Activated CD4-positive, alpha-beta T cell treated with anti-CD3 and anti-CD28 coated beads for 1 hour (primary cell): ENCODE measurements at places on chromosomes 1 and 21.

DNA sequence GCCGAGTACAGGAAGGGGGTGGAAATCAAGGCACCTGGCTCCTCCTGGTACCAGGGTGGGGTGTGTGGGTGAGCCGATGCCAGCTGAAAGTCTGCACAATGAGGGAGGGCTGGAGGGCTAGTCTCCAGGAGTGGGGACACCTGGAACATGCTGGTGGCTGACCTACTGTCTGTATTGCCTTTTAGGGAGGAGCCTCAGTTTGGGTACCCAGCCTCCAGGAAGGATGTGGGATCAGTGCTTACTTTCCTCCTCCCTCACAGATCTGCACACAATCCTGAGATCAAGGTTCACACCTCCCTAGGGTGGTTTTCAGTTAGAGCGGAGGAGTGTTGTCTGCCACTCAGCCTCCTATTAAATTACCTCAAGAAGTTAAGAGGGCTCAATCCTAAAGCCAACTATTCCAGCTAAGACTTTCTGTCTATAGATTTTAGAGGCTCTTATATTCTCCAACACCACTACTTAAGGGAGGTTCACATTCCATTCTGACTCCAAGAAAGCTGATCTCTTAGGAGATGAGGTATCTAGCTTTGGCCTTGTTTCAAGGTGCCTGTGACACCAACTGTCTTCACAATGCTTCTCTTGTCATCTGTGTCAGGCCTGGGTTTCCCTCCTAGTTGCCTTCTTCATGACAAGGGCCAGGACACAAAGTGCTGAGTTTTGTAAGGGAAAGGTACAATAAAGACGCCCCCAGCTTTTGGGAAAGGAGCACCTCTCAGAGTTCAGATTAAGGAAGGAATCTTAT lies 15.7 kb downstream of the SSR2 start:
- no peak for DNase-seq

- no peak for DNase-seq
These were observed 158.2 kb downstream of the TRIM33 start for GRCh38 chr1:114352797-114353196.

DNA sequence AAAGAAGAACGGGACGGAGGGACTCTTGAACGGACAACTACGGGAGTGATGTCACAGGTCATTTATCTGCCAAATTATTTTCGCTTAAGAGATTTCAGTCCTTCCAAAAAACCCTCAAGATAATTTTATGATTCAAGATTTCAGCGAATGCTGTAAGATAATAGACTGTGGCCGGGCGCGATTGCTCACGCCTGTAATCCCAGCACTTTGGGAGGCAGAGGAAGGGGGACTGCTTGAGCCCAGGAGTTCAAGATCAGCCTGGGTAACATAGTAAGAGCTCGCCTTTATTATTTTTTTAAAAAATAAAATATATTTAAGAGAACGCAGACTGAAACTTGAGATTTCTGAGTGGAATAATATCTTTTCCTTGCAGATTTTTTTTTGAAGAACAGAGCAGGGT lies 609 bp downstream of the RWDD2B start:
- no peak for DNase-seq

DNA sequence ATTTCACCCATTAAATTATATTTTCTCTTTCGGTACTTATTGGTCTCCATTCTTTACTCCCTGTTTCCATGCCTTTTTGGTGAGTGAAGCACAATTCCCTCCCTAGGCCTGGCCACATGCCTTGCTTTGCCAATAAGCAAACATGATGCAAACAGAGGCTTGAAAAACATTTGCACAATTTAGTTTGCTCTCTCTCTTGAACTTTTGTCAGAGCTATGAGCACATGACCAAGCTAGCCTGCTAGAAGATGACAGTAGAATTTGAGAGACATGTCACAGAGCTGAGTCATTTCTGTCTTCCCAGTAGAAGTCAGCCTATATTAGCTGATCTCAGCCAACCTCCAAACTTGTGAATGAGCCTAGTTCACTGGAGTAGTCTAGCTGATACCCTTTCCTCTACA lies 24.6 kb downstream of the ANGPTL3 start:
- no peak for DNase-seq

DNA sequence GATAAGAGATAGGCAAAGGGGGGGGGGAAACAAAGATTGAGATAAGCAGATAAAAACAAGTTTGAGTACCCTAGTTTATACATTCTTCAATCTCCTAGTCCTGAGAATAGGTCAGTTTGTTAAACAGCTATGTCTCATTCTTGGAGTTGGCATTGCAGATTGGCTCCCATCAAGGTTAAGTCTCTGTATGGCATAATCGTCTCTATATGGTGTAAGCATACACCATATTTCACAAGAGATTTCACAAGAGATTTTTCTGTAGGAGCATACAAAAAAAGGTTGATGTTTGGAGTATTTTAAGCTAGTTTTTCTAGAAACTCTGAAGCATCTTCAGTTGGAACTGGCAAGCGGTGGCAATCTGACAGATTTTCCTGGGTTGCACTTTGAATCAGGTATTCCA lies 35.8 kb downstream of the NCAM2 start:
- DNase-seq, result no peak

- no peak for DNase-seq
These were observed 83.4 kb downstream of the RUNX3 start for GRCh38 chr1:24846671-24847070.

- no peak for DNase-seq
These were observed 33.7 kb upstream of the SLC35A3 start for GRCh38 chr1:99936071-99936470.

DNA sequence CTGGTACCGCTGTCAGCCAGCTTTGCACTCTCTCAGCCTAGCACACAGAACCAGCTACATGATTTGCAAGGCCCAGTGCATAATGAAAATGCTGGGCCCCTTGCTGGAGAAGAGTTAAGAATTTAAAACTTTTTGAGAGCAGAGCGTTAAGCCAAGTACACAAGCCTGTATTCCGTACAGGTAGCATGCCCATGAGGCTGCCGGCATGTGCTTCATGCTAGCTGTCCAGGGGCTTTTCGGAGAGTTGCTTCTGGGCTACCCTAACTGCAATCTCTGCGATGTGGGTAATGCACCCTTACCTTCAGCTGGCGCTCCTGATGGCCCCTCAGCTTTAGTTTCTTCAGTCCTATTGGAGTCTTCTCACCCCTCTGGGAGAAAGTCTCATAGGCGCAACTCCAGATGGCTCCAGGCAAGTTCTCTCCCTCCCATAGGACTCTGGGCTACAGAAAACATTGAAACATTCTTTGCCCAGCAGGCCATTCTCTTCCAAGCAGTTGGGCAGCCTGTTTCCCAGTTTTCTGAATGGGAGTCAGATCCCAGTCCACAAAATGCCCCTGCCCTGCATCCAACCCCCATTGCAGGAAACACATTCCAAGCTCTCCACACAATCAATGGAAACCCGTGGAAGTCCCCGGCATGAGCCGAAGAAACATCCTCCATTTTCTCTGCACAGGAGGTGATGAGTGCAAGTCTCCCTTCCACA lies 5.7 kb upstream of the AKT3 start:
- no peak for DNase-seq

DNA sequence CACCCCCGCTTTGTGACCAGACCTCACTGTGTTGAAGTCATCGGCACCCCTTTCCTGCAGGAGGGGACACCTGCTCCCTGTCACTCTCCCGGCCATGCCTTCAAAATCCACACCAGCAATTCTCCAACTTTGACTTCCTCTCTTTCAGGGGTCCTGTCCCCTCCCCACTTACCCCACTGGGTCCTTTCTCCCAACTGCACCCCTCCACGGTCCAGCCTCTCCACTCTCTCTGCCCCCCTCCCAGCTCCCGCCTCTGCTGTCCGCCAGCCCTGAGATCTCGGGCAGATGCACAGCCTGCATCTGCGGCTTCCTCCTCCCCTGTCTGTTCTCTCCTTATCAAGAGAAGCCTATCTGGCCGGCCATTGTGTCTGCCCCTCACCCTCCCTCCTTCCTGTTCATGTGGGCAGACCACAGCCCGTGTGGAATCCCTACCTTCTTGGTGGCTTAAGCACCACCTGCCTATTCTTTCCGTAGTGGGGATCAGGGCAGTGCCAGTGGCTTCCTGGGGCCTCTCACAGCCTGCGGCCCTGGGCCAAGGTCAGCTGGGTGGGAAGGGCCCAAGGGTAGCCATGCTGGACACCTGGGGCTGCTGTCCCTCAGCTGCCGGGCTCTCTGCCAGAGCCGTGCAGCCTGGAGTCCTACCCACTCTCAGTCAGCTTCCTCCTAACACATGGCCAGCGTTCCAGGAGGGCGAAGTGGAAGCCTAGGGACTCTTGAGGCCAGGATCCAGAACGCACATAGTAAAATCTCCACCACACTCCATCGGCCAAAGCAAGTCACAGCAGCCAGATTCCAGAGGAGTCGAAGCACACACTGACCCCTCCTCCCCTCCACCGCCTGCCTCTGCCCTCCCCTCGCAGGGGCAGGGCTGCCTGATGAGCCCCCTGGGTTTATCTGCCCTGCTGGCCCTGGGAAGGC lies 5.1 kb upstream of the HES4 start:
- no peak for DNase-seq

- DNase-seq, result no peak
These were observed 11.2 kb downstream of the LAPTM5 start for GRCh38 chr1:30746212-30747032.

GRCh38 chr1:57175506-57175905 lies 209.7 kb upstream of the C8B start:
- no peak for DNase-seq
